ENCODE measurements at places on chromosomes 4 and X.

DNA sequence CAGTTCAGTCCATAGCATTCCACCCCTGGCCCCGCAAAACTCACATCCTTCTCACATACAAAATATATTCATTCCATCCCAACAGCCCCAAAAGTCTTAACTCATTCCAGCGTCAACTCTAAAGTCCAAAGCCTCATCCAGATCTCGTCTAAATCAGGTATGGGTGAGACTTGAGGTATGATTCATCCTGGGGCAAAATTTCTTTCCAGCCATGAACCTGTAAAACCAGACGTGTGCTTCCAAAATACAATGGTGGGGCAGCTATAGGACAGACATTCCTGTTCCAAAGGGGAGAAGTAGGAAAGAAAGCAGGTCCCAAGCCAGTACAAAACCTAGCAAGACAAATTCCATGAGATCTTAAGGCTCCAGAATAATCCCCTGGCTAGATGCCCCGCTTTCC is 76.9 kb downstream of the CLDN34 start:
- DNase-seq, result no peak

DNA sequence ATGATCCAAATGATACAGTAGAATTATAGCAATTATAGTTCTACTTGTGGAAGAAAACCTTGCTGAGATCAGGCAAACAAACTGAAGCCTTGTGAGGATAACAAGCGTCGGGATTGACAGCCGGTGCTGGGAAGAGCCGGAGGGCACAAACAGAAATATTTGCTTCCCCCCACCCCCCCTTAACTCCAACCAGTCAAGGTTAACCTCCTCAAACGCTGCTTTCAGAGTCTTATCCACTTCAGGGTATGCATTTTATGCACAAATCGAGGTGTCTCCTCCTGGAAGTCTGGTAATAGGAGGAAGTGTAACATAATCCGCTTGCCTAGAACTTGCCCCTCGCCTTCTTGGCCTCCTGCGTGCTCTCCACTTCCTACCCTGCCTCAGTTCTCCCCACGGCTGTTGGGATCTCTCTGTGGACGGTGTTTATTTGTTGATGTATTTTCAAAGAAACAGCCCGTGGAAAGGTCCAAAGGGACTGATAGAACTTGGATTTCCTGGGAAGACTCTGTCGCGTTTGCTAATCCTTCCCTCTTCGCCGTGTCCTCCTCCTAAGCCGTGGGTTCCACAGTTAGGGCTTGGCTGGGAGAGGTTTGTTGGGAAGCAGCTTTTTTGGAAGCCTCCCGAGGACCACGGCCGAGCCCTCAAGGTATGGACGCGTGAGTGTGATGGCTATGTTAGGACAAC is 4.1 kb upstream of the ARX start:
- no peak for DNase-seq

- no peak for DNase-seq
These were observed 1.2 kb downstream of the PRKX start for GRCh38 chrX:3712051-3712869.

GRCh38 chr4:185592438-185592837 is 57.1 kb upstream of the PDLIM3 start:
- no peak for DNase-seq

GRCh38 chr4:143148521-143148920 is 36.2 kb upstream of the USP38 start:
- DNase-seq, result no peak

- no peak for DNase-seq
These were observed 228.8 kb downstream of the SPCS3 start for GRCh38 chr4:176548571-176548970.

- no peak for DNase-seq
These were observed 6.4 kb upstream of the DCUN1D4 start for GRCh38 chr4:51836549-51836948.

- no peak for DNase-seq
These were observed 158.1 kb upstream of the VCX3A start for GRCh38 chrX:6693051-6693450.

DNA sequence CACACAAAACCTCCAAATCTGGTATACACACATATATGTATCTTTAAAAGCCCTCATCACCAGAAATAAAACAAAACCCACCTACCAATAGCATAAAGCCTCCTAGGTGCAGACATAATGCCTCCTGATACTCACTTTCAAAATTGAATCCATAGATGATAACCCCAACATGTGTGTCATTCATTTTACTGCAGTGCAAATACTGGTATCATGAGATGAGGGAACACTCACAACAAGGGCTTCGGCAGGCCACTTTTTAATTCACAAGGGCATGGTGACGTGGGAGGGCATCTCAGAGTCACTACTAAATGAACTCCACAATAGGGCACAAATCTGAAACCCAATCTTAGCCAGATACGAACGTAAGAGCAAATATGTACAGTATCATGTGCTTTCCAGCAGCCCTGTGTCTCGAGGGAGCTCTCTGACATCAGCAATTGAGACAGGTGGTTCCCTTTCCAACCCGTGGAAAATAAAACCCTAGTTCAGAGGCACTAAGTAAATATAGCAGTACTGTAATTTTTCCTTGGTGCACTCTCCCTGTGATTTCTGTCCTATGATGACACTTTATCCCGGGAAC is 14.1 kb upstream of the PPARGC1A start:
- DNase-seq, result no peak

- DNase-seq, result no peak
These were observed 42.4 kb downstream of the N4BP2 start for GRCh38 chr4:40099010-40099409.

- no peak for DNase-seq
These were observed 201.4 kb downstream of the SPOCK3 start for GRCh38 chr4:167032871-167033270.

DNA sequence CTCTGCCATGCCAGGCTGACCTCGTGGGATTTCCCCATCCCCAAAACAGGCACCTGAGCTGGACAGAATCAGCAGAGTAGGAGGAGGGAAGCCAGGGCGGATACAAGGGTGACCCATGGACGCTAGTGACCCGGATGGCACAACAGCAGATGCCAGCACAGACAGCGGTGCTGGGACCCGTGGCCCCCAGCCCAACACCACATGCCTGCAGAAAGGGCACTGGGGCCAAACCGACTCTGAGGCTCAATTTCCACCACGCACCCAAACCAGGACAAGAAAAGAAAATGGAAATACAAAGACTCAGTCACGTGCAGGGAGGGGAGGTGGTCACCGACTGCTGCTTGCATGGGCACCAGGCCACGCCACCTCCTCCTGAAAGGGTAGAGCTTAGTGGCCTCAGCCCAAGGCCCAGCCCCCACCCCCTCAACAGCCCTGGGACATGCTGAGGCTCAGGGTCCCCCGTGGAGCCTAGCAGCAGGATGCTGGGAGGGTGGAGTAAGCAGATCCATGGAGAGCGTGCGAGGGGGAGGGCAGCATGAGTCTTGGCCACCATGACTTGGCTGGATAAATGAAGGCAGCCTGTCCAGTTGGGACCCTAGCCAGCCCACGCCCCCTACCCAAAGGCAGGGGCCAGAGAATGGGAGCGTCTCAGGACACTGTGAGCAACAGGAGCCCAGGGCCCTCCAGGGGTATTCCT is 47.7 kb downstream of the C4orf50 start:
- DNase-seq, result no peak

DNA sequence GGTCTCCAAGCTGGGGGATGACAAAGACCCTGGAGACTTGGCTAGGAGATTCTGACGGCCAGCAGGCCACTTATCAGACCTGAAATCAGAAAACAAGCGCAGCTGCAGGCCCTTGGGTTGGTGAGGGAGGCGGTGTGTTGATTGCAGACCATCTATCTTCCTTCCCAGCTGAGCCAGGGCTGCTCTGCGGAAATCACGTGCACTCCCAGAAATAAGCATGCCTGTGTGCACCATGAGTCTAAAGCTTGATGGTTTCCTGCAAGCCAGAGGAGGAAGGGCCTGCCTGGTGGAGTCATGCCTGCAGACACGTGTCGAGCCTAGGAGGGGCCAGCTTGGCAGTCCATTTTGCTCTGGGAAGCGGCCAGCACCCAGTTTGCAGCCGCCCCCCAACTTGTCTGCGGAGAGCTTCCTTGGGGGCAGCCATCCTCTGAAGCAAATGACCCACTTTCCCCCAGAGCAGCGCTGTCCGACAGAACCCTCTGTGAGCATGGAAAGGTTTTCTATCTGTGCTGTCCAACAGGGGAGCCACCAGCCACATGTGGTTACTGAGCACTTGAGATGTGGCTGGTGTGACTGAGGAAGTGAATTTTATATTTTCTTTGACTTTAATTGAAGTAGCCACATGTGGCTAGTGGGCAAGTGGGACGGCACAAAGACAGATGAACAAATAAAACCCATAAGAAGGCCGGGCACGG is 175.7 kb upstream of the BCOR start:
- no peak for DNase-seq

DNA sequence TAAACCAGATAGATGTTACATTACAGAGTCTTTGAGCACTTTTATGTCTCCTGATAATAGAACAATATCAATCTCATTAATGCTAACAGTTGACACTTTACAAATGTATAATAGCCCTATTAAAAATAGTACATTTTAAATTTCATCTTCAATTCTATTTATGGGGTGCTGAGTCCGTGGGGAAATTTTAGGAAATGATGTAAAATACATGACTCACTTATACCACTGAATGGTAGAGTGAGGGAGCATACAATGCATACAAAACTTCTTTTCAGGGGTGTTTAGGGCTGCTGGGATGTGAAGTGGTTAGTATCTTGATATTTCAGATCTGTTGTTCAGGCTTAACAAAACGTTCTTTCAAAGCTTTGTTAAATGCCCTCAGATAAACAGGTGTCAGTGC is 696.2 kb downstream of the TRAM1L1 start:
- no peak for DNase-seq

DNA sequence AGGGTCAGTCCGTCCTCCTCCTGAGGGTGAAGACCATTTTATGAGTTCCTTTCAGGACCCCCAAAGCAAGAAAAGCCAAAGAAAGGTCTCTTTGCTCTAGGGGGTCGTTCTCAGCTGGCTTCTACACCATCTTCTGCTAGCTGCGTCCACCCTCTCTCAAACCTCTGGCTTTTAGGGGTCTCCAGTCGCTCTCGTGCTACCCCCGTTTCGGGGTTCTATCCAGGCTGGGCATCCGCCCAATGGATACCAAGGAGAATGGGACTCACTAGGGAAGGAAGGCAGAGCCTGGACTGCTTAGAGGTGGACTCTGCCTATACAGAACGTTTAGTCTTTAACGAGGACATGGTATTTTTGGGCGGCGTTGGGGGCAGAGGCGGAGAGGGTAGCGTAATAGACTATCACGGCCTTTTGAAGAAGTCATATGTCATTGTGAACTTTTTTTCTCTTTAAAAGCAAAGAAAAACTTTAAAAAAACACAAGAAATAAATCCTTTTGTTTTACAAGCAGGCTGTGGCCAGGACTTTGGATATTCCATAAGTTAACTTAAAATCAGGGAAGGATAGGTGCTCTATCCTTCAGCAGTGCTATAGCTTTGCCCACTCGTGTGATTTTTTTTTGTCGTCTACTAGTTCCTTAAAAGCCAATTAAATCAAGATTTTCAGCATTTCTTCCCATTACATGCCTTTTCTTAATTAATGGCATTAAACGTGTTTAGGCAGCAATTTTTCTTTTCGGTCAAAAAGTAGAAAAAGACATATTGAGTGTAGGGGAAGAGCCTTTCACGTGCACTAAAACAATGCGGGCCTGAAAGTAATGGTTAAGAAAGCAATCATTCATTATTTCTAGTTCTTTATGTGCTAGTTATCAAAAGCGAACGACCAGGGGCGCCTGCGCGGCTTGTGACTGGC is 7.2 kb upstream of the PITX2 start:
- DNase-seq, result no peak

DNA sequence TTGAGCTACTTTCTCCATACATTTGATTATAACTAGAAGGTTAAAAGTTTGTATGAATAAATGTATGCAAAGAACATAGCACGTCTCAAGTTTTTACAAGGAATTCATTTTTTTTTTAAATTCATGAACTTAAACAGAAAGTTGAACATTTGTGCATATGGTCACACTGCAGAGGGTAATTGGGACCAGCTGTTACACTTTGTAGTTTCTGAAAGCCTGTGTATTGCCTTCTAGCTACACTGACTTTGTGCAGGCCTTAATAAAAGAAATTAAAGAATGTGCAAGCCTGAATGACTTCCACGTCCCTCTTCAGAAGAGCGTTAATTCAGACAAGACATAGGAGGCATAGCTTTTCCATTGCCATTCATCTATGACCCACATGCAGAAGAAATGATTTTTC is 153.1 kb upstream of the PCDH18 start:
- DNase-seq, result no peak

DNA sequence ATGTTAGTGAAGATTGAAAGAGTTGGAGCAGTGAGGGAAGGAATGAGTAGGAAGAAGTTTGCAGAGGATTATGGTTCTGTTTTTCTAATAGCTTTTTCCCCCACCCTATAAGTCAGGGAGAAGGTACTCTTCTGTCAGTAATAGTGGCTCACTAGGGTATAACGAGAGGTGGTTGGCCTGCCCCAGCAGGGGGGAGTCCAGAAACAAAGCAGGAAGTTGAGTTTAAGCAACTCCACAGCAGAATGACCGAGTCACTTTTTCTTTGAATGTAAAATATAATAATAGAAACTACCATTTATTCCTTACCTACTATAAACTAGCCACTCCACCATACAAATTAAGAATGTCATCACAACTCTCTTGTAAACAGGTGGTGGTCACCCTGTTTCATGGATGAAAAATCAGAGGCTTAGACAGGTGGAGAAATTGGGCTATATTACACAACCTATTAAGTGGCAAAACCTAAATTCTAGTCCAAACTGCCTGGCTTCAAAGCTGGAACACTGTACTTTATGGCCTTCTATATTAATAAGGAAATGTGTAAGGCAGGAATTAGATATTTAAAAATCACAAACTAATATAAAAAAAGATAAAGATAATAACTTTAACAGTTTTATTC is 21.9 kb downstream of the AP1AR start:
- no peak for DNase-seq

- DNase-seq, result no peak
These were observed 74.1 kb downstream of the ANOS1 start for GRCh38 chrX:8657883-8658282.

DNA sequence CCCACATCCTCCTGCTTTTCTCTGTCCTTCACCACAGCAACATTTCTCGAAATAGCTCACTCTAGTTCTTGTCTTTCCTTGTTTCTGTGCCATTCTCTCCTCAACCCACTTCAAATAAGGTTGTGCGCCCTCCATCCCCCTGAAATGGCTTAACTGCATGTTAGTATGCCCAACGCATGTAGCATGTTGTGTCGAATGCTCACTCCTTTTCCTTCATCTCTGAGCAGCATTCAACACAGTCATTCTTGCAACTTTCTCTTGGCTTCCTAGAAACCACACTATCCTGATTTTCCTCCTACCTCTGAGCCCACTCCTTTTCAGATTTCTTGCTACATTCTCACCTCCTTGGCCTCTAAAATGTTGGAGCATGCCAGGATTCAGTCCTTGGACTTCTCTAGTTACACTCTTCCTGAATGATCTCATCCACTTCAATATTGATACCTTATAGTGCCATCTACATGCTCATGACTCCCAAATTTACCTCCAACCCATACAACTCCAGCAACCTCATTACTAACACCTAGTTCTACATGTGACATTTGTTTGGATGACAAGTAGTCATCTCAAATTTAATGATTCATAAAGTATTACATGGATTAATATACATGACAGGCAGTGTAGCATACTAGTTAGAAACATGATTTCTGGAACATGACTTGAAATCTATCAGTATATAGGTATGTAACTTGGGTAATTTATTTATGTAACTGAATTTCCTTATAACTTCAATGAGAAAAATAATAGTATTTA is 22.3 kb downstream of the RBMX start:
- DNase-seq, result no peak

- DNase-seq, result no peak
These were observed 131.6 kb upstream of the TRIM2 start for GRCh38 chr4:153072661-153073060.

- DNase-seq, result no peak
These were observed 174.9 kb downstream of the QDPR start for GRCh38 chr4:17336986-17337385.
